ENCODE measurements at places on chromosomes 2 and 18.

DNA sequence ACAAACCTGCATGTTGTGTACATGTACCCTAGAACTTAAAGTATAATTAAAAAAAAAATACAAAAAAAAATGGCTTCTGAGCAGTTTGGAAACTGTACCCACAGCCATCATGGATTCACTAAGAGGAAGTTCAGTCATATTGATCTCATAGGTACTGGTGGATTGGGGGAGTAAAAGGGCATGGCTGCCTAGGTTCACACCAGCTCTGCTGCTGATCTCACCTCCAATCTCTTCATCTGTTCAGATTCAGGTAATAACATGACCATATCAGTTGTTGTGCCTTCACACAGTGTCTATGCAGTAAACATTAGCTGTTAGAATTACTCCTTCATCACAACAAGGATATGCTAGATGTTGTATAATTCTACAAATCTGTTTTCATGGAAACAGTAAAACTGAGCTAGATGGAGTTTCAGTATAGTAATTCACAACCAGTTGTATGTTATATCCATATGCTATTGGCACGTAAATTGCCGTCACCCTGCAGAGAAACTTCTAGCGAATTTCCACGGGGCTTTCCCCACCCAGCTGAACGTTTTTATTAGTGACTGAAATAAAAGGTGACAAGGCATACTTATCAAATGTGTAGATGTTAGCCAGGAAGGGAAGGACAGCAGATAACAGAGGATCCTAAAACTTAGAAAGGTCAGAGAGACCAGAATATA, 59.3 kb upstream of the ITM2C start:
- DNase-seq = no peak

GRCh38 chr18:36629836-36630235, 199.0 kb downstream of the TPGS2 start:
- DNase-seq = no peak

GRCh38 chr2:67217398-67217797, 179.7 kb upstream of the ETAA1 start:
- DNase-seq = no peak

DNA sequence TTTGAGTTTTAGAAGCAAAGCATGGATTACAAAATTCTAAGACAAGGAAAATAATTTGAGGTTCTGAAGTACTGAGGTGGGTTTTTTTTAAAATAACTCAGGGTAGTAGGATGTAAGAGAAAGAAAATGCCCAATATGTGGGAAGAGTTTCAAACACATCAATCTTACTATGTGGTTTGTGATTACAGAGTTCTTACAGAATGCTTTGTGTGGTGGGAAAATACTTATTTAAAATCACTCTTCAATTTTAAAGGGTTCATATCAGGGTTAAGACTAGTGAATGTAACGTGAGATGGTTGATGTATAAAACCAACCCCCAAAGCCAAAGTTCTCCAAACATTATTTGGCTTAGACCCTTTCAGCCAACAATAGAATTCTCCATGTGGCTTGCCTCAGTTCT, 173.5 kb downstream of the UBE2E3 start:
- no peak for DNase-seq

- DNase-seq = no peak
Observed at GRCh38 chr2:237390235-237390634, 23.7 kb downstream of the COL6A3 start.

DNA sequence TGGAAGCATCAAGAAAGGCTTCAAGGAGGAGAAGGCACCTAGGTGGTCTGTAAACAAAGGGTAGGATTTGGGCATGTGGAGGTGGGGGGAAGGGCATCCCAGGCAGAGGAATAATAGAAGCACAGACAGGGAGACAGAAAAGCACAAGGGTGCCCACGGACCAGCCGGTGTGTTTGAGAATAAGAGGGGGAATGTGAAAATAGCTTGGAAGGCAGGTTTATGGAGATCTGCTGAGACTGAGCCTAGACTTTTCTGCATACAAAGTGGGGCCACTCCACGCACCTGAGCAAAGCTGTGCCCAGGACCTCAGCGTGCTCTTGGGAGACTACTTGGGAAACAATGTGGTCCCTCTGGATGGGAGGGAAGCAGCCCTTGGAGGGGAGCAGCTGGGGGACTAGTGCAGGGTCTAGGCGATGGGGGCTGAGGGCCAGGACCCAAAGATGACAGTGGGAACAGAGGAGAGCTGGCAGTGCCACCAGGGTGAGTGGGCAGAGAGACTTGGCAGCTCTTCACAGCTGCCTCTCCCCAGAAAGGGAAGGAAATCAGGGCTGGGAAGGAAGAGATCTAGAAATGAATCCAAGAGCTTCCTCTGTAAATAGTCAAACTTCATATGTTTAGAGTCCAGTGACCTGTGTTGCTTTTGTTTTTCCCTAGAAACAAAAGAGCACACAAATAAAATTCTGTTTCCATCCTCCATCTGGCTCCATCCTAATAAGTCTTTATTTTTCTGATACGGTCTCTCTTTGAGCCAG, 110.7 kb upstream of the SMAD7 start:
- DNase-seq = no peak

GRCh38 chr2:102510791-102511575, 38.0 kb downstream of the SLC9A4 start:
- DNase-seq = no peak

GRCh38 chr18:44851856-44852621, 171.4 kb downstream of the SETBP1 start:
- no peak for DNase-seq

All from activated CD4-positive, alpha-beta T cell treated with anti-CD3 and anti-CD28 coated beads, Interleukin-2, Interleukin-6, amounts not matched to agents 100 ng/mL and 50 ng/mL, durations not matched to agents 16 hours and 8 hours (primary cell).